Skeletal muscle cell (primary cell): ENCODE measurements at places on chromosomes 4 and X.

DNA sequence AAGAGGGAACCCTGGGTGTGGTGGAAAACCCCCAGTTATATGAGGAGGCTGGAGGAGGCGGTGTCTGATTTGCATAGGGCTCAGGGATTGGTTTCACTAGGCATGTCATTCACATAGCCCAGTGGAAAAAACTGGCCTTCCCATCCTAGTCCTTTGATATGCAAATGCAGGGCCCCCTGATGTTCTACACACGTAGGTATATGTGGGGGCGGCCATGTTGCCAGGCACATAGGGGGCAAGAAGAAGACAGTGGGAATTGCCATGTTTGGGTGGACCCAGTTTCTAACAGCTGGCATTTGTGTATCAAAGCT is 34.0 kb upstream of the ENPP6 start:
- DNase-seq: no peak

GRCh38 chrX:141468940-141469339 is 115.6 kb downstream of the SPANXA1 start:
- DNase-seq: no peak

DNA sequence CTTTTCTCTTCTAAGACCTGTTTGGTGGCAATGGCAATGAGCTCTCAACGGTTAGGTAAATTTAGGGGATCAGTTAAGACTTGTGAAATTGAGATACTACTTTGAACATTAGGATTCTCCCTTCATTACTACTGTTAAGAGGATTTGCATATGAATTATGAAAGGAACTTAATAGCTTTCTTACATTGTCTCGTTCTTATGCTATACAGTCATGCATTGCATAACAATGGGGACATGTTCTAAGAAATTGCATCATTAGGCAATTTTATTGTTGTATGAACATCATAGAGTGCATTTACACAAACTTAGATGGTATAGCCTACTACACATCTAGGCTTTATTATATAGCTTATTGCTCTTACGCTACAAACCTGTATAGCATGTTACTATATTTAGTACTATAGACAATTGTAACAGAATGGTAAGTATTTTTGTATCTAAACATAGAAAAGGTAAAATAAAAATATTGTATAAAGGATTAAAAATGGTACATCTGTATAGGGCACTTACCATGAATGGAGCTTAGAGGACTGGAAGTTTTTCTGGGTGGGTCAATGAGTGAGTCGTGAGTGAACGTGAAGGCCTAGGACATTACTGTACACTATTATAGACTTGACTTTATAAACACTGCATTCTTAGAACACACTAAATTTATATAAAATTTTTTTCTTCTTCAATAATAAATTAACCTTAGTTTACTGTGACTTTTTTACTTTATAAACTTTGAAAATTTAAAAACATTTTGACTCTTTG is 62.5 kb downstream of the PAQR3 start:
- DNase-seq: peak; percentile 10

GRCh38 chr4:185213877-185214276 is 4.5 kb downstream of the SNX25 start:
- DNase-seq: no peak

DNA sequence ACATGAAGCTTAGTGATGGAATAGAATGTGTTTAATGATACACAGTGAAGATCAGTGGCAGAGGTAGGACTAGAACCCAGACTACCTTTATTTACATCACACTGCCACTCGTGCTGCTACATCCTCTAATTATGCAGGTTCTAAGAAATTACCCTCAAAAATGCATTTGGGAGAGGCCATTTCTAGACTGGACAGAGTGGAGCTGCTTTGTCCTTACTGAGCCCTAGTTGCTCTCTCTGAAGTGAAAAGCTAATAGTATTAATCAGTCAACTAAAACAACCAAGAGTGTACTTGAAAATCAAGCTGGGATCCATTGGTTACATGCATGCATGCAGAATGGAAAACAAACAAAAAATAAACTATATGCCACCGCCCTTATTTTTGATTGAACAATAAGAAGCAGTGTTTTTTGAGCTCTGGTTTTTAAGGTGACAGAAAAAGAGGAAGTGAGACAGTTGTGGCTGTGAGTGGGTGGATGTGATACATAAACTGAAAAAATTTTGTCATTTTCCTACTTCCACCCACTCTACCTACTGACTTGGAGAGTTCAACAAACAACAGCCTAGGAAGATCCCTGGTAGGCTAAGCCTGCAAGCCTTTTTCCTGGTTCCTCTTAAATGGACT is 6.8 kb upstream of the VSIG4 start:
- DNase-seq: no peak

GRCh38 chrX:71565474-71566041 is 12.7 kb upstream of the GCNA start:
- DNase-seq: no peak

GRCh38 chr4:159229164-159229563 is 126.3 kb downstream of the RAPGEF2 start:
- DNase-seq: peak; percentile 44

GRCh38 chrX:12894074-12895030 is 12.1 kb upstream of the TLR8 start:
- no peak for DNase-seq

- DNase-seq: no peak
Measured at GRCh38 chr4:38920677-38921076, 53.1 kb downstream of the FAM114A1 start.

- no peak for DNase-seq
Measured at GRCh38 chr4:84956014-84956413, 10.5 kb downstream of the WDFY3 start.

GRCh38 chr4:94237271-94237670 is 29.6 kb downstream of the SMARCAD1 start:
- no peak for DNase-seq

- DNase-seq: no peak
Measured at GRCh38 chr4:183297675-183298074, 22.4 kb downstream of the CLDN22 start.

GRCh38 chr4:80053140-80053910 is 19.7 kb downstream of the ANTXR2 start:
- DNase-seq: no peak

DNA sequence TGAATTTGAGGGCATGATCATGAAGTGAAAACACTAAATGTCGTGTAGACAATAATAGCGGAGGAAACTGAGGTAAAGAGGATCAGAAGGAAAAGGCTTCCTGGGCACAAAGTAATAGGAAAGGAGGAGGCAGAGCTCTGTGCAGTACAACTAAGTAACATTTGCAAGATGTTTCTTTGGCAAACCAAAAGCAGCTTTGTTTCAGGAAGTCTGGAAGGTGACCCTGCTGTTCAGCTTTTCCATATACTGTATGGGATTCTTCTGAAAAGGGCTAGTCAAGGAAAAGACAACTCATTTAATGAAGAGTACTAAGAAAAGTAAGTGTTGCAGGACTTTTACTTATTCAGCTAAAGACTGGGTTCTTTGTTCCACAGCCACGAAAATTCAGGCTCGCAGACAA is 463.1 kb downstream of the PCDH7 start:
- DNase-seq: no peak

GRCh38 chrX:142149919-142150318 is 55.2 kb downstream of the MAGEC2 start:
- no peak for DNase-seq

DNA sequence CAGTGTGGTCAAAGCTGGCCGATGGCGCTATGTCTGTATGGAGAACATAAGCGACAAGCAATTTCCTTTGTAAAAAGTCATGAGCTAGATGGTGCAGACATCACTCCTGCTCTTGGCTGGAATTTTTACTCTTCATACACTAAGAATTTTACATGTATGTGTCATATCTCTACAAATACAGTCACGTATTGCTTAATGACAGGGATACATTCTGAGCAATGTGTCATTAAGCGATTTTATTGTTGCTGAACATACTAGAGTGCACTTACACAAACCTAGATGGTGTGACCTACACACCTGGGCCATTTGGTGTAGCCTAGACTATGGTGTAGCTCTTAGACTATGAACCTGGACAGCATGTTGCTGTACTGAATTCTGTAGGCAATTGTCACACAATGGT is 185.4 kb downstream of the SOWAHB start:
- no peak for DNase-seq

- no peak for DNase-seq
Measured at GRCh38 chrX:22395372-22395771, 122.7 kb downstream of the CBLL2 start.

DNA sequence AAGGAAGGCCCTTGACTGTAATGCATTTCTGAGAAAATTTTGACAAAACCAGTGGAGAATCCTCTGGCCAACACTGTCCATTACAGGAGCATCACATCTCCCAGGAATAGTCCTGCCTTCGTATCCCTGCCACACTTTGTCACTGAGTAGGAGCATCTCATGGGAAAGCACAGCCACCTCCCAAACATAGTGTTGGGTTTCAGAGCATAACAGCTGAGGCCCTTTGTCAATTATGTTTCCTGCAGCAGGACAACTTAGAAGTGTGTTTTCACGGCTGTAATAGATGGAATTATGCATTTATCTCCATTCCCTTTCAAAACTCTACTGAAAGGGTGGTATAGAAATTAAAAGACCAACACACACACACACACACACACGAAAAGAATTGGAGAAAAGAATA is 91.1 kb upstream of the SMAD1 start:
- DNase-seq: no peak

- DNase-seq: no peak
Measured at GRCh38 chr4:109041463-109042360, 260.7 kb downstream of the COL25A1 start.

GRCh38 chr4:156981262-156981769 is 9.7 kb upstream of the PDGFC start:
- DNase-seq: no peak

- DNase-seq: peak; percentile 22
Measured at GRCh38 chrX:47169726-47170515, 23.7 kb upstream of the UBA1 start.

GRCh38 chrX:270848-271367 is 10.3 kb upstream of the PLCXD1 start:
- DNase-seq: no peak

DNA sequence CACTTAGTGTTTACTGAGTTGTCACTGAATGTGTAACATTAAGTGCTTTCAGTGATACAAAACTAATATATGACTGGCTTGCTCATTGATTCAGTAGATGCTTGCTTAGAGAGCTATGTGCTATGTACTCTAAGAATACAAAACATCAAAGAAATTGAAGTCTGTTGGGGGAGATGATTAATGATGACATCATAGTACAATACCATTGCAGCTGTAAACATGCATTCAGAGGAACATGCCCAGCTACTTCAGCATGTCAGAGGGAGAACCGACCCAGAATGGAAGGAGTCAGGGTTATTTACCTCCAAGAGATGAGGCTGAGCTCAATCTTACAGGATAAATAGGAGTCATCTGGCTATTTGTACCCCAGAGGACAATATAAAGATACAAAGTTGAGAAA is 290.8 kb downstream of the TENM3 start:
- peak; percentile 68 for DNase-seq

DNA sequence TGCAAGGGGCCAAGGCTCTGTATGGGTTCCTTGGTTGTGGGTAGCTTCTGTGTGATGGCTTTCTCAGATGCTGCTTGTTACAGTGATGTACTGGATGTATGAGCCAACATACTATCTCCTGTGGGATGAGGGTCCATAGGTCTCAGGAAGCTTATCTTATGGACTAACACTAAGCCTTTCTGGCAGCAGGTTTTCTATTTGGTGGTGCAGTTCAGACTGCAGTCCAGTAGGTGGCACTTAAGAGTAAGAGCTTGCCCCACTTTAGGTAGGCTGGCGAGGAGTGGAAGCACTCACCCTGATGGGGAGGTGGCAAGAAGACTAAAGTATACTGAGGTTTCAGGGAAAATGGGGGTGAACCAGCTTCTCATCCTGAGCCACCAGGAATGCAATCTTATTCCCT is 306.7 kb upstream of the MAOA start:
- no peak for DNase-seq

GRCh38 chrX:129726307-129727111 is 12.3 kb upstream of the XPNPEP2 start:
- DNase-seq: no peak

GRCh38 chr4:92304606-92305005 is 840 bp downstream of the GRID2 start:
- DNase-seq: no peak

DNA sequence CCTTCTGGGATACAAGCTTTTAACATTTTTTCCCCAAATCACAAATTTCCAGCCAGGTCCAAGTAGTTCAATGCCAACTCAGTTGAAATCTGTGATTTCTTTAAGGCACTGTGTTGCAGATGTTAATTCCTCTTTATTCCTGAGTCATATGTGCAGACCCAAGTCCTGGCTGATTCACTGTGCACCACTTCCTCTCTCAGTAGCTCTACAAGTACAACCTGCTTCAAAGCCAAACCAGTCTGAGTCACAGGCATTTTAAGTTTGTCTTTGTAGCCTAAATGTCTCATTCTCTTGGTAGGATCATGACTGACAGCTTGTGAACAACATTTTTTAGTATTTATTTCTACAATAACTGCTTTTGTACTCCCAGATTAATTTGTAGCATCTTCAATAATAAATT is 165.6 kb upstream of the S100G start:
- DNase-seq: peak; percentile 79

- DNase-seq: no peak
Measured at GRCh38 chrX:111445485-111445884, 33.5 kb upstream of the DCX start.

GRCh38 chrX:87697409-87697808 is 179.8 kb downstream of the KLHL4 start:
- DNase-seq: no peak

GRCh38 chr4:42216664-42217063 is 64.2 kb upstream of the BEND4 start:
- DNase-seq: no peak

DNA sequence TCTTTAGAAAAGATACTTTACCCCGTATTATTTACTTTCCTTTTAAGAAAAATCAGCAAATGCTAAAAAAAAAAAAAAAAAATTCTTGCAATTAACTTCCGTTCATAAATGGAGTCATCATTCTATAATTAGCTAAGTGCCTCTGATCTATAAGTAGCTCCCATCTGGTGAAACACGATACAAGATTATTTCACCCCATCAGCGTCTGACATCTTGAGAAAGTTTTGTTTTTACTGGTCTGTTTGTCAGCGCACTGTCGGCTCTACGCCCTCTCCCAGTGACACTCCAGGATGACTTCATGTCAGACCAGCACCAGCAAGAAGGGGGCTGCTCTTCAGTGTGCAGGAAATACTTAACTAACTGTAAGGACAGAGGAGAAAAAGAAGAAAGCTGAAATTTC is 108.3 kb downstream of the AFAP1 start:
- peak; percentile 81 for DNase-seq

DNA sequence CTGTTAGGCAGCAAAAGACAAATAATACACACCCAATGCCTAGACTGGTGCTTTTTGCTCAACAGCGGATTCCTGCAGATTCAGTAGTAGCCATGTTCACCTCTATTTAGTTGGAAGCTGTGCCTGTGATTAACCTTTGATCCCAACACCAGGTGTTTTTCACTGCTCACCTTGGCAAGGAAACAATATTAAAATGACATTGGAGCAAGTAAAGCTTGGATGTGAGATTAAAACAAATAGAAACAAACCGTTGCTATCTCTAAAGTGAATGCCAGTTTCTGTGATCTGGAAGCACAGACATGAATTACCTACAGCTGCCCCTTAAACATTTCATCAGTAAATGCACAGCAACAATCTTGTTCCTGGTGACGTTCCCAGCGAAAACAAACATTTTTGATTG is 35.7 kb downstream of the MAGEB17 start:
- DNase-seq: no peak
